ENCODE measurements at places on chromosomes 1 and 21.
A peak's percentile ranks its signal among the peaks of the same experiment; 100 is the strongest.

GRCh38 chr1:149845416-149845815 is 54.0 kb upstream of the BOLA1 start:
- DNase-seq: no peak

DNA sequence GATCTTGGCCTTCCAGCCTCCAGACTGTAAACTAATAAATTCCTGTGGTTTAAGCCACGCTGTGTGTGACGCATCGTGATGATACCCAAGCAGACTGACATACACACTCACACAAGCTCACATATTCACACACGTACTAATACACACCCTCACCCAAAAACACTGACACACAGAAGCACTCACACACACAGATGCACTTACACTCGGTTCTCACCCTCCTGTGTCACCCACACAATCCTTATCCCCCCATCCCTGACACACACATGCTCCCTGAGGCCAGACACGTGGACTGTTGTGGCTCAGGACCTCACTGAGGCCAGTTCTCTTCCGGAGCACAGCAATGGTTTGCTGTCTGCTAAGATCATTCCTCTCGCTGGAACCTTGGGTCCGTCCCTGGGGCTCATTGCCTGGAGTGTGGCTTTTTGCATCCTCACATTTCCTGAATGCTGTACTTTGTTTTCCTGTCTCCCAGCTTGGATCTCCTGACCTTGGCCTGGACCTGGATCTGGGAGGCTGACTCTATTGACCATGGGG is 76.9 kb upstream of the LYST start:
- DNase-seq: no peak

DNA sequence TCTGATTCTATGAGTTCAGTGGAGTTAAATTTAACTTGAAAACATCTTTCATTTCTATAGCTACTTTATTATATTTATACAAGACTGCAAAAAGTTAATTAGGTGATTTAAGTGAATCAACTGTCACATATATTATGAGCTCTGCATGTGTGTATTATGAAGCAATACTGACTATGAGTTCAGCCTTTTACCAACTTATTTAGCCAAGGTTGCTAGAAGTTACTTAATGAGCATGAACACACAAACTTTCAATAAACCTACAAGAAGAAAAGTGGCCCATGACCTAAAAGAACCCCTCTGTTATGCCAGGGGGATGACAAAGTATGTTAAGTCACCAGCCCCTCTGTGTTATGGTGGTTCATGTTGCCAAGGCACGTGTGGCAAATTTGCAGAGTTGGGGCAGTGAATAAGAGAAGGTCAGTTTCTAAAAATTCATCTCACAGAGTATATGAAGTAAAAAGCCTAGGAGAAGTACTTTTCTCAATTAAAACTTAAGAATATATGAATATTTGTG is 86.7 kb upstream of the LYPLAL1 start:
- no peak for DNase-seq

DNA sequence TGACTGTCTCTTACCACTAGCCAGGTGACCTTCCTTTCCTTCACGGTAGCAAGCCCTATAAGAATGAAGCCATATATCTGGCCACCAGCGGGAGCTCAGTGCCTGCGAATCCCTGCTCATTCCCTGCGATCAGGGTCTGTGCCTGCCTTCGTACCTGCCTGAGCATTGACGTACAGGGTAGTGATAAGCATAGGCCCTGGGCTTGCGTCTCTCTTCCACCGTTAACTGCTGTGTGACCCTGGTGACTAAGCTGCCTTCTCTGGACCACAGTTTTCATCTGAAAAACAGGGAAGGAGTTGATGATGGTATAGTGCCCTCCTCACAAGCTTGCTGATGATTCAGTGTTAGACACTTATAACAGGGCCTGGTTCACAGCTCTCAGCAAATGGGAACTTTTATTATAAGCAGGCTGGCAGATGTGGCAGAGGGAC is 4.1 kb downstream of the ZC3H12A start:
- DNase-seq: peak; percentile 31

DNA sequence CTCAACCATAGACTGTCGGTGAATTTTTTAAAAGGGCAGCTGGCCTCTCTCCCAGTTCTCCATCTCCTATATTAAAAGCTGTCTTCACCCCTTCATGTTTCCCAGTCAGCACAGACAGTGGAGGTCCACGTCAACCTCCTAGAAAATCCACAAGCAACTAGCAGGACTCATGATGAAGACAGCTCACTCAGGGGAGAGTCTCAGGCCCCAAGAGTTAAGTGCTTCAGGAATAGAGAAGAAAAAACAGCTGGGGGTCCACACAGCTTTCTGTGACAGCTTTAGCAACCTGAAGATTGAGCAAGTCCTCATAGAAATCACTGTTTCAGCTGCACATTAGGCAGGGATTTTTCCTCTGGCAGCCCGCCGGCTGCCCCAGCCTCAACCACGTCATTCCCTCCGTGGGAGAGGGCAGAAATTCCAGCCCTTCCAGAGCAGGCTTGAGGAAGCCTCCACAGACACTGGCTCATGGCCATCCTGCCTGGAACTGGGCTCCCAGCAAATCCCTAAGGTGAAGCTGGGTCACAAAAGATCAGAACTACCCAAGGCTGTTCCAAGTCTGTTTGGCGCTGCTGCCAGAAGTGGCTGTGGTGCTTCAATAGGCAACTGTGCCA is 15.2 kb downstream of the GPR161 start:
- no peak for DNase-seq

GRCh38 chr1:19388980-19389379 is 76.9 kb downstream of the SLC66A1 start:
- DNase-seq: no peak

DNA sequence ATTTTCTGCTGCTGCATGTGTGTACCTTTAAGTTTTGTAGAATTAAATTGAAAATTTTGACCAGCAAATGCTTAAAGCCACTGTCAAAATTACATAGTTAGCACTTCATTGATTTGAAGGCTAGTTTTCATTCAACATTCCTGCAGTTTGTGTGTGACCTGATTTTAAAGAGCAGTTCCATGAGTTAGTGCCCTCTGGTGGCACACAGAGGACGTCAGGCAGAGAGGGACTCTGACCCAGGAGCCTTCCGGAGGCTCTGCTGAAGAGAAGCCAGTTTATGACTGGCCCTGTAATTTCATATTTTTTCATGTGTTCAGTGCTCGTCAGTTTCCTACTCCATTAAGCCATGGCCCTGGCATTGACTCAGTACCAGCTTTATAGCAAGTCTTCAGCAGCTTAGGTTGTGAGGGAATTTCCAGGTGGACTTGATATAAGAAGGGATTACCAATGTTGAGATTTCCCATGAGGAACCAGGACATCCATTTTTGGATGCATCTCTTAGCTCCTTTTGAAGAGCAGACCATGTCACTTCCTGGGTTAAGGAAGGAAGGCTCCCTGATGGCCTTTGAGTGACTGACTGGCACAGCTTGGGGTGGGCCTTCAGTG is 104.7 kb downstream of the CAMTA1 start:
- peak; percentile 51 for DNase-seq

DNA sequence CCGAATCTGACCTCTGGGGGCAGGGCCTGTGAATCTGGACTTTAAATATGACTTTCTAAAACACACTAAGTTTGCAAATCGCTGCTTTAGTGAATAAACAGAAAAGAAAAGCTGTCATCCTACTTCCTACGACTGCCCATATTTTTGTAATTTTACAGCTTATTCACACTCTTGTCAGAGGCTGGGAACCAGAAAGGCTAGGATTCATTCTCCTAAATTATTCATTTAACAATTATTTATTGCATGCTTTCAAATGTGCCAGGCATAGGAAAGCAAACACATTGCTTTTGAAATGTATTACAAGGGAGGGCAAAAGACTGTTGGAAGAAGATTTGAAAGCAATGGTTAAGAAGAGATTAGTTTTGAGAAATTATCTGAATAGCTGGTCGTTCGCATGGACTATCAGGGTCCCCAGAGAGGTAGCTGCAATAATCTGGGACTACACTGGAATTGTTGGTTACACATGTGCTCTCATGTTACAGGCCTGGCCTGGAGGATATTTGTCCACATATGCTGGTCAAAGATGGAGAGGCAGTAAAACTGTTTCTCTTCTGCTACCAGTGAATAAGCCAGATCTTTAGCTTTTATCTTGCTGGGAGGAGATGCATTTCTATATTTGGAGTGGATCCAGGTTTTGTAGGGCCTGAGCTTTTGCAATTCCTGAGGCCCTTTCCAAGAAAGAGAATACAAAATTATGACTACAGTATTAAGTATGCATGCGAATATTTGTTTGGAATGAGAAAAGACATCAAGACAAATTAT is 29.6 kb upstream of the SFPQ start:
- DNase-seq: no peak

DNA sequence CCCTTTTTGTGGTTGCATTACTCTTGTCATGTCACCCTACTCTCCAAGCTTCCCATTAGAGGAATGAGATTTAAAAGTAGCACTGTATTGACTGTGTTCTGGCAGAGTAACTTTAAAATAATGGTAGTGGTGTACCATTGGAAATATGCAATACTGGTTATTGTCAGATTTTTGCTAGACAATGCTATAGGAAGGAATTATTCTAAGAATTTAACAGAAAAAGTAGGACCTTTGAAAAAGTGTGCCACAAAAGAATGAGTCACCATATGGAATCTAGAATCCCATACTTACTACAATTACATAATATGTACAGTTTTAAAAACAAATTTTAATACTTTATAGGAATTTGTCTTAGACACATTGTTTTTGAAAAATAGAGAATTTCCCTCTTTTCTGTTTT is 13.8 kb downstream of the MIER1 start:
- no peak for DNase-seq

- no peak for DNase-seq
Measured at GRCh38 chr1:29903548-29904166, 667.3 kb downstream of the PTPRU start.

- DNase-seq: no peak
Measured at GRCh38 chr1:178020968-178021640, 51.2 kb upstream of the SEC16B start.

- no peak for DNase-seq
Measured at GRCh38 chr1:116491700-116492357, 79.0 kb downstream of the CD58 start.

DNA sequence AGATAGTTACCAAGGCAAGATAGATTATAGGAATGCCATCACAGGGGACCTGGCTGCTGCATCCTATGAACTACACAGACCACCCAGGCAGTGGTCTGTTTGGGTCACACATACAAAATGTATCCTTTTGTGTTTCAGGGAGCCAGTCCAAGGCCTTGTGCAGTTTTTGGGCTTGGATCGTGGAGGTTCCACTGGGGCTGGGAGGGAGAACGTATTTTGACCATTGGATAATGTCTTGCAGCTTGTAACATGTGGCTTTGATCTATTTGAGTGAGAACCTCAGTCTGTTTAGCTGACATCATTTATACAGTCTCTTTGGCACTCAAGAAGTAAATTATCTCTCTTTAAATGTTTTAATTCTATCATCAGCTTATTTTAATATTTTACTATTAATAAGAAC is 147.3 kb downstream of the DUSP10 start:
- DNase-seq: no peak

GRCh38 chr1:185468626-185469025 is 151.6 kb upstream of the IVNS1ABP start:
- DNase-seq: no peak

GRCh38 chr1:112250892-112251291 is 145.1 kb upstream of the CTTNBP2NL start:
- no peak for DNase-seq

DNA sequence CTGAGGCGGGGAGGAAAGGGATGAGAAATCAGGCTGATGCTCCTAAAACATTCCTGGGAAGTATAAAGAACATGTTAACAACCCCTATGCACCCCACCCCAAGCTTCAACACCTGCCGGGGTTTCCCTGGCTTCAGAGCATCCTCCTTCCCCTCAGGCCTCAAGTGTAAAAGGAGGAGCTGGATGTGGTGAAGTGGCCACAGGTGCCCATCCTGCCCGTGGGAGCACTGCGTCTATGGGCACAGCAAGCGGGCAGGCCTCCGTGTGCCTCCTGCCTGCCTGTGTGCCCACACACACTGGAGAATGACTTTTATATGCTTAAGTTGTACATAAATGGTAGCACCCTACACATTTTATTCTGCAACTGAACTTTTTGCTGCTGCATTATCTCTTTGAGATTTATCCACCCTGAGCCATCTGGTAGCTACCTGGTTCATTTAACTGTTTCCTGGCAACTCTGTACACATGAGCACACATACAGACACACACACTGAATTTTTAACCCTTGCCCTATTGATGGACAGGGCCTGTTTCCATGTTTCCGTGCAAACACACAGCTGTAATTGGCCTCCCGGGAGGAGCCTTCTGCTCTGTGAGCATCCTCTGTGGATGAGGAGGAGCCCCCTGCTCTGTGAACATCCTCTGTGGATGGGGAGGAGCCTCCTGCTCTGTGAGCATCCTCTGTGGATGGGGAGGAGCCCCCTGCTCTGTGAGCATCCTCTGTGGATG is 13.4 kb upstream of the FTCD start:
- DNase-seq: no peak

DNA sequence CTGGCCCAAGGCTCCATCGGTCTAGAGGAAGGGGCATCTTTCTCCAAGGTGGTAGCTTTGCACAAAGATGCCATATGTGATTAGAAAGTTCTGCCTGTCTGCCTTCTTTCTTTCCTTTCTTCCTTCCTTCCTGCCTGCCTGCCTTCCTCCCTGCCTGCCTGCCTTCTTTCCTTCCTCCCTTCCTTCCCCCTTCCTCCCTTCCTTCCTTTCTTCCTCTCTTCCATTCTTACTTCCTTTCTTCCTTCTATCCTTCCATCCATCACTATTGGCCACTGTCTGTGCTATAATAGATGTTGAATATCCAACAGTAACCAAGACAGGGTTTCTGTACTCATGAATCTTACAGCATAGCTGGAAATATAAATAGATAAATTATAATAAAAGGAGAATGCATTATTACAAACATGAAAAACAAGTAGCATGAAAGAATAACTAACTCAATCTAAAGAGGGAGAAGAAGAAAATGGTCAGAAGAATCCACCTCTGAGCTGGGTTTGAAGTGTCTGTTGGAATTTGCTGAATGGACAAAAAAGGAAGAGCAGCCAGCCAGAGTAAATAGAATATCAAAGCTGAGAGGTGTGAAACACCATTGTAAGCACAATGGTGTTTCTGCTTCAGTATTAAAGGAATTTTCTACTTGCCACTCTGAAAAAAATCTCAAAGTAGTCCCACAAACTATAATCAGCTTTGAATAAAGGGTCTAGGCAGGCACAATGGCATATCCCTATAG is 250.6 kb upstream of the NR5A2 start:
- no peak for DNase-seq

GRCh38 chr1:181490276-181490675 is 7.0 kb downstream of the CACNA1E start:
- no peak for DNase-seq

DNA sequence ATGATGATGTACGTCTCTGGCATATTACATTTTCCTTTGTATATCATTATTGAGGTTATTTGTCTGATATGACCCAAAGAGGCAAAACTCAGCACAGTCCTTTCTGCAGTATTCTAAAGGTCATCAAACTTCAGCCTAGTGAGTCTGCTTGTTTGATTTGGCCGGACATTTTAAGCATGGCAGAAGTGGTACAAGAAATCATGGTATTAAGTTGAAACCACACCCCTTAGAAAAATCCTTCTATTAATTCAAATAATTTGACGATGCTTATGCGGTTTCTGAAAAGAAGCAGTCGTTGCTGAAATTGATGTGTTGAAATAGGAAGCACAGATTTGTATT is 5.1 kb downstream of the ETS2 start:
- DNase-seq: no peak
